ENCODE measurements at places on chromosomes 1 and 21.

GRCh38 chr1:176157995-176158394, 49.1 kb downstream of the COP1 start:
- no peak for DNase-seq

DNA sequence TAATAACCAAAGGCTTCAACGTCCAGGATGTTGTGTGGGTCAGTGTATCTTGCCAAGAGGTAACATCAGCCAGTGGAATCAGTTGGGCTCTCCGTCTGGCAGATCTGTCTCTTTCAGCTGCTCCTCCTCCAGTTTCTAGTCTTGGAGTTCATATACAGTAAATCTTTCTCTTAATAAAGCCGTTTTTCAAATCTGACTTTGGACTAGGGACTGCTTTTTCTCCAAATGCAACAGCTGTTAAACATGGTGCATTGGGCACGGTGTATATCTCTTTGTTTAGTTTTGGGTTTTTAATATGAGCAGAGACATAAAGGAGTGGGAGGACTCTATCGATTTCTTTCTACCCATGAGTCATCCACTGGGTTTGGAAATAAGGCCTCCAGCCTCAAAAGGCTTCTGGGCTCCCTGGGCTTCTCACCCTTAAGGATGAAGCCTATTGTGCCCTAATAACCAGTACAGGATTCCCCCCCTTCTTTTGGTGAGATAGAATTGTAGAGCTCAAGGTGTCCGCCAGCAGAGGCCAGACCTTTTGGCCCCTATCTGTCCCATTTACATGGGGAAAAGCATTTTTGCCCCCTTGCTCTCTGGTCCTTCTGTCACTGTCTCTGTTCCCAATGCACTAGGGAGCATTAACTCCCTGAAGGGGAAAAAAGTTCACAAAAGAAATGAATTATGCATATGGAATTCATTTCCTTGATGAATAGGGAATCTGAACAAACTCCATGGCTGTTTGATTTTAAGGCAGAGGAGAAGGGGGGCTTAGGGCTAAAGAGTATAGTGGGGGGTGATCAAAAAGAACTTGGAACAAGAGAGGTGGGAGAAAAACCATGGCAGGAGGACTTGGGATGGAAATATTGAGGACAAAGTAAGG, 86.0 kb downstream of the PBX1 start:
- no peak for DNase-seq

DNA sequence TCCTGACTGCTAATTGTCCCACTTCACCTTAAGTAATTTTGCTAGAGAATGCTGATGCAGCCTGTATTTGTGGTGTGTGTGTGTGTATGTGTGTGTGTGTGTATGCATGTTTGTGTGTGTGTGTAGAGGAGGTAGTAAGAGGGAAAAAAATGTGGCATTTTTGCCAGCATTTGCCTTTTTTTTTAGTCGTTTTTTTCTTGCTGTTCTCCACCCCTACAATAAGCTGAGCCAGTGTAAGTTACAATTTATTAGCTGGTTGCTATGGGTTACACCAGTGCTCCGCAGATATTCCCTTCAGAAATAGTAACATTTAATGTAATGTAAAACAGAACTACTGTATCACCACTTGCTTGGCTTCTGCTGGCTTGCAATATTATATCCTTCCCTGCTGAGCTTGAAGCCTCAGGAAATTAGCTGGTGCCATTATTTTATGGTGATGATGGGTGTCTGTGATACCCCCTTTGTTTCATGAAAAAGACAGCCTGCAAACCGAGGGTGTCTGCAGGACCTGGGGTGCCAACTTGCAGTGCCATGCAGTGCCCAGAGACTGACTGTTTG, 23.4 kb upstream of the IGSF3 start:
- no peak for DNase-seq

GRCh38 chr1:84877592-84877991, 15.4 kb downstream of the LPAR3 start:
- DNase-seq = no peak

DNA sequence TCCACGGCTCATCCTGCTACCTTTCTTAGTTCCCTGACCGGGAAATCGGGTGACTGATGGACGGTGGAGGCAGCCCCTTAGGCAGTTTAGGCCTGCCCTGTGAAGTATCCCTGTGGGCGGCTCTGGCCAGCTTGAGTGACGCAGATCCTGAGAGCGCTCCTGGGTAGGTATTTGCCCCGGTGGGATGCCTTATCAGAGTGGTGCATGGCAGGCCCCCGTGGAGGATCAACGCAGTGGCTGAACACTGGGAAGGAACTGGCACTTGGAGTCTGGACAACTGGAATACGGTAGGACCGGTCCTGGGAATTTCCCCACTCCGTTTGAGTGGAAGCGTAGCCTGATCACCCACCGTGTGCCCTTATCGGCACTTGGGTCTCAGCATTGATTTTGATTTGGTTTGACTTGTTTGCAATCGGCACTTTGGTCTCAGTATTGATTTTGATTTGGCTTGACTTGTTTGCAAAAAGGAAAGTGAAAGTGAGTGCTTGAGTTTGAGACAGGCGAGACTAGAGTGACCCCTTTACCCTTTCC, 15.2 kb downstream of the PLA2G2F start:
- no peak for DNase-seq

DNA sequence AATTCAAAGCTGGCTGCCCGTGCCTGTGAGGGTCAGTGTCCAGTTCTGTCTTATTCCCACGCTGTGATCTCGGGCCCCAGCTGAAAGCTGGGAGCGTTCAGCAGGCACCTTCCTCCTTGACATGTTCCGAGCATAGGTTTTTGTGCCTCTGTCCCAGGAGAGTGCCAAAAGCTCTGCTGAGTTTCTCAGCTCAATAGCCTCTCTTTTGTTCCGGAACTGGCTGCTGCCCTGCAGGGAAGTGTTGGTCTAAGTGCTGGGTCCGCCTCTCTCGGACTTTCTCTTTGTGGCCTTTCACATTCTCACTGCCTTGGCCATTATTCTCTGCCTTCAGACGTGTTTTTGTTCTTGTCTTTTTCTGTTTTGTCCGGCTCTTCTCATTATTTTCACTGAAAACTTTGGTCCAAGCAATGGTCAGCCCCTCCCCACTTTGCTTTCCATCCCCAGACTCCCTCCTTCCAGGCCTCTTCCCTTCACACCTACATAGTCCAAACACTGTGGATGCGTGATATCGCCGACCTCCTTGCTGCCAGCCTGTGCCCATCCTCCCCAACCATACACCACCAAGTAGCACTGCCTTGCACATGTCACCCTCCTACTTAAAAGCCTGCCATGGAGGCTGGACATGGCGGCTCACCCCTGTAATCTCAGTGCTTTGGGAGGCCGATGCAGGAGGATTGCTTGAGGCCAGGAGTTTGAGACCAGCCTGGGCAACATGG, 233.8 kb downstream of the RHOU start:
- DNase-seq = no peak

- DNase-seq = no peak
Measured at GRCh38 chr21:35139382-35139715, 90.2 kb upstream of the RUNX1 start.

GRCh38 chr1:54581621-54582035, 33.6 kb downstream of the ACOT11 start:
- no peak for DNase-seq

- no peak for DNase-seq
Measured at GRCh38 chr1:33137800-33138199, 44.0 kb downstream of the TRIM62 start.

DNA sequence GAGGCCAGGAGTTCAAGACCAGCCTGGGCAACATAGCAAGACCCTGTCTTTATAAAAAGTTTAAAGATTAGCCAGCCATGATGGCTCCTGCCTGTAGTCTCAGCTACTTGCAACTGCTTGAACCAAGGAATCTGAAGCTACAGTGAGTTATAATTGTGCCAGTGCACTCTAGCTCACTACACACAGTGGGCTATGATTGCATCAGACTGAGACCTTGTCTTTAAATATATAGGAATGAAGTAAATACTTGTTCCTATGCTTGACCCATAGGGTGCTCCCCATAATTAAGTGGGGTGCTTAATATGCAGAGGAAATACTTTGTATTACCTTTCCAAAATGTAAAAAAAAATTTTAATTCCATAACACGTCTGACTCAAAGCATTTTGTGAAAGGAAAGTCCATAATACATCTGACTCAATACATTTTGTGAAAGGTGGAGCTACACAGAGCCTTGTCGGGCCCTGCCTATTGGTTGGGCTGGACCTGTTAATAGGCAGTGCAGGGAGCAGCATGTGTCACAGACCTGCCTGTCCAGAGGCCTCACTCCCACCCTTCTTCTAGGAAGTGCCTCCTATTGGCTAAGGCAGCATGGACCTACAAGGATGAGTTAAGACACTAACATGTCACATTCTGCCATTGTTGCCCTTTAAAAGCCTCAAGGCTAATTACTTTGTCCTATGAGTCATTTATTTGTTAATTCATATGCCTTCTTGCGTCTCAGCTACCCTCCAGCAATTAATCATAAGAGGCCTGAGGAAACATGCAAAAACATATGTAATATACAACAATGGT, 33.6 kb downstream of the CD58 start:
- no peak for DNase-seq

- DNase-seq = no peak
Measured at GRCh38 chr1:107362468-107363140, 221.8 kb downstream of the NTNG1 start.

DNA sequence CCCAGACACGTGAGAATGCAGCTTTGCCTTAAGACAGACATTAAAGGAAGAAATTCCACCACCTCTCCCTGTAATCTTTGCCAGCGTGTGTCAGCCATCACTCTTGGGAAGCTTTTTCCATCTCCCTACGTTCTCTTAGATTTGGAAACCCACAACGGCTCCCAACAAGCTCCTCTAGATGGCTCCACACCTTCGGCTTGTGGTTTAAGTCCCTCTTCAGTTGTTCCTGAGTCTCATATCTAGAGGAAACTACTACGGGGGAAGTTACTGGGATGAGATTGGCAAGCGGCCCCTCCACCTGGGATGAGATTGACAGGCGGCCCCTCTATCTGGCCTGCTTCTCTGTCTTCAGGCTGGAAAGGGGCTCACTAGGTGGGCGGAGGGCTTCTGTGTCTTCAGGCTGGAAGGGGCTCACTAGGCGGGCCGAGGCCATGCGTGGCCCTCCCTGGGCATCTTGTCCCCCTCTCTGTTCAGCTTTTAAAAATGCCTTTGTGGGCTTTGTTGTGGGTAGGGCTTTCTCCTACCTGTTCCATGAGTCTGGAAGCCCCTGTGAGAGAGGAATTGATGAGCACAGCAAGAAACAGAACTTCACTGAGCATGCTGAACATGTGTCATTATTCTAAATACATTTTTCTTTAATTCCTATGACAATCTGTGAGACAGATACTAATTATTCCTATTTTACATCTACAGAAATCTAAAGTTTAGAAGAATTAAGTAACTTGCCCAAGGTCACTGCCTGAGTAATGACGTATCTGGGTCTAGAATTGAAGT, 670.5 kb downstream of the KIF26B start:
- no peak for DNase-seq
